Thyroid gland (tissue), 4 donors: ENCODE measurements at places on chromosomes 11 and 22. TPM values are rescaled to one million over a fixed set of nuclear protein-coding genes. Genes with fewer than 3 reads are reported as not detected.
A peak's percentile ranks its signal among the peaks of the same experiment; 100 is the strongest.

Gene LMO2
- 30.6 TPM for total RNA-seq

Gene APLNR
- total RNA-seq = 4.8 TPM

Gene CELSR1
- 27.4 TPM for total RNA-seq

Gene GLYAT
- total RNA-seq = not detected

DNA sequence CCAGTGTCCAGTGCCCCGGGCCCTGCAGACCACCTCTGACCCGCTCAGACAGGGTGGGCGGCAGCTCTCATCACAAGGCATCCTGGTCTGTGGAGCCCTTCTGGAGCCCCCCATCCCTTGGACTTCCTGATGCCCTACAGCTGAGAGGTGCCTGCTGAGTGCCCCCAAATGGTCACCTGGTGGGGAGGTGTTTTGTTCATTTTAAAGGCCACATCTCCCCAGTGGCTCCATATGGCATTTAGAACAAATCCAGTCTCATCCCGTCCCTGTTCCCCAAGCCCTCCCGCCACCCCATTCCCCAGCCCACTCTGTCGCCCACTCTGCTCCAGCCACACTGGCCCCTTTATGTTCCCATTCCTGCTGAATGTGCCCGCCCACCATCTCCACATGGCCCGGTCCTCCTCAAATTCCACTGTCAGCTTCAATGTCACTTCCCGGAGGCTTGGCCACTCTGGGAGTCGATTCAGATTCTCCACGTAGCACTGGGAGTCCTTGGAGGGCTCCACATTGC lies 32.8 kb downstream of the OSBPL5 start:
- DNase-seq = peak; percentile 1

Gene TH
- total RNA-seq = not detected

DNA sequence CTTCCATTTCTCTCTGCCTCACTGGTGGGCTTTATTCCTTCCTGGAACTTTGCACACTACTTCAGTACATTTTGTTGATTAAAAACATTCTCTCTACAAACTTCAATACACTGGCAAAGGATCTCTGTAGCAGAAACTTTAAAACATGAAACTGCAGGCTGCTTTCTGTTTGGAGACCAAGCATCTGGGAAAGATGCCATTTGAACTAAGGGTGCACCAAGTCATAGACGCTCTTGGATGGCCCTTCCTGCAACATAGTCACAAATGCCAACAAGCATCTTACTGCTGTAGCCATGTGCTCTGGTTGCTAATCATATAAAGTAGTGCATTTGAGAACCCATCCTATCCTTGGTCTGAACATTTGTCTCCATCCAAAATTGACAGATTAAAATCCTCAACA lies 56.4 kb downstream of the SNX19 start:
- DNase-seq = no peak

DNA sequence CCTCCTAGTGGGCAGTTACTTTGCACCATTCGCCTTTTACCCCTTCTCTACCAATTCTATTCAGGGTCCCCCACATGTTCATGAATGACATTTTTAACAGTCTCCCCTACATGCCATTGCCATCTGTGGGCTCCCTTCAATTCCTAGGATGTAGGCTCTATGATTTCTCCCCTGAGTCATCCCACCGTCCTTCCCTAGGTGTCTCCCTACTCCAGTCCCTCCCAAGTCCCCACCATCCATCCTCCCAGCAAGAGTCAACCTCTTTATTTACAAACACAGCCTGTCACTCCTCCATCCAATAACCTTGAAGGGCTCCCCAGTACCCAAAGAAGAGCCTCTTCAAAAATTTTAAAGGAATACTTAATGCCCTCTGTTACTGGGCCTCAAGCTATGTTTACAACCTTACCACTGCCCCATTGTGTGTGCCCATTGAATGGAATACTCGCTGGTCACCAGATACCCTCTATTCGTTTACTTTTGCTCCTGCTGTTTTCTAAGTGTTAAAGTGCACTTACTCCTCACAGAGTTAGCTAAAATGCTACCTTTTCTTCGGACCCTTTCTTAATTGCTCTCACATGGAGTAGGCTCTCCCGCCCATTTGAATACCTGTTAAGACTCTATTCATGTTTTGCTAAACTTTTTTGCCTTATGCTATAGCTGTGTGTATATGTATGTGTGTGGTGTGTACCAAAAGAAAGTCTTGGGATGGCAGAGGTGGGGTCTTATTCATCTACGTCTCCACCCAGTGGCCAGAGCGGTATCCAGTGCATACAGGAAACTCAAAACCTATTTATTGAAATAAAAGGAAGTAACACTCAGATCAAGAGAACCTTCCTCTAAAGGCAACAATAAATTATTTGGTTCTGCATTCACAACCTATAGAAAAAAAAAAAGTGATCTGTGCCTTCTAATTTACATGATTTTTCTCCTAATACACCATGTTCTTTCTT lies 235.8 kb upstream of the CCDC90B start:
- DNase-seq = no peak
